GM04503 (cell line): ENCODE measurements at places on chromosomes 2 and 18.

- no peak for DNase-seq
Measured at GRCh38 chr2:202039278-202040078, 5.8 kb downstream of the FZD7 start.

DNA sequence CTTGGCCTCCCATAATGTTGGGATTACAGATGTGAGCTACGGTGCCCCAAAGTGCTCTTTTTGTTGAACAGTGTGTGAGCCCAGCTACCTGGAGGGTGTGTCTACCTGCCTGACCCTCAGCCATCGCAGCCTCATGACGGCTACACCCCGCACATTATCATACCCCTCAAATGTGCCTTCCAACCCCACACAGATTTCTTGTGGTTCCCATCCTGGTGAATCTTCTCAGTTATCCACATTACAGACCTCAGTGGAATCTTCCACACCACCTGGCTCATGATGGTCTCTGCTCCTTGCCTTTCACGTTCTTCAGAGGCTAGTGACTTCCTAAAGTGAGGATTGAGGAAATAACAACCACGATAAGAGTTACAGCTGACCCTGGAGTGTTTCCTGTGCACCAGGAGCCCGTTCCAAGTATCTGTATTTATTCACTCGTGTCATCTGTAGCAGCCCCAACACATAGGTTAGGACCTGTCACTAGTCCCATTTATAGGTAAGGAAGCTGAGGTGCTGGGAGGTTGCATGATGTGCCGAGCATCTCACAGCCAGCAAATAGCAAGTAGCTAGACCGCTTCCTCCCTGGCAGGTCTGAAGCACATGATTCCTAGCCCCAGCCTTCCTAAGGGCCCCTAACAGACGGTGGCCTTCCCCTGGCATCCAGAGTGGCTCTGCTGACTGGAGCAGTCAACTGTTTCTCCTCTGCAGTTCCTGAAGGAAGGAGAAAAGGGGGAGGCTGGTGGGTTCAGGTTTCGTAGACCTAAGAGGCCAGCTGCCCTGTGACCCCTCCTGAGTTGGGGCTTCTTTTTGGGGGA is 47.3 kb downstream of the TCF7L1 start:
- no peak for DNase-seq

- no peak for DNase-seq
Measured at GRCh38 chr18:8480506-8481328, 128.5 kb upstream of the RAB12 start.

GRCh38 chr2:49111006-49111405 is 43.3 kb downstream of the FSHR start:
- no peak for DNase-seq

GRCh38 chr18:58391932-58392323 is 237.0 kb downstream of the ALPK2 start:
- DNase-seq: no peak

DNA sequence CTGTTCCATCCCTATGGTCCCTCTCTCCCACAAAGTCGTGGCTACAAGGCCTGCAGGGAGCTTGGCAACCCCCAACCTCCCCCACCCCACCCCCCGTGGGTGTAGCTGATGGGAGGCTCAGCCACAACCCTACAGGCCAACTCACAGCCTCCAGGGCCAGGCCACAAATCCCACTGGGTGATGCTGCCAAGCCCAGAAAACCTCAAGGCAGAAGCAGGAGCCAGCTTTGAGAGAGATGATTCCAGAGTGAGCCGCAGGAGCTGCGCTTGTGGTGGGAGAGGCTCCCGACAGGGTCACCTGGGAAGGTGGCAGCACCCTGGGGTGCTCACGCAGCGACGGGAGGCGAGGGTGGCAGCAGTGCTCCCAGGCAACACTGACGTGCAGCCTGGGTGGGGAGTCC is 44.8 kb downstream of the ADCY3 start:
- no peak for DNase-seq

- no peak for DNase-seq
Measured at GRCh38 chr2:70461981-70462876, 91.4 kb downstream of the TGFA start.

DNA sequence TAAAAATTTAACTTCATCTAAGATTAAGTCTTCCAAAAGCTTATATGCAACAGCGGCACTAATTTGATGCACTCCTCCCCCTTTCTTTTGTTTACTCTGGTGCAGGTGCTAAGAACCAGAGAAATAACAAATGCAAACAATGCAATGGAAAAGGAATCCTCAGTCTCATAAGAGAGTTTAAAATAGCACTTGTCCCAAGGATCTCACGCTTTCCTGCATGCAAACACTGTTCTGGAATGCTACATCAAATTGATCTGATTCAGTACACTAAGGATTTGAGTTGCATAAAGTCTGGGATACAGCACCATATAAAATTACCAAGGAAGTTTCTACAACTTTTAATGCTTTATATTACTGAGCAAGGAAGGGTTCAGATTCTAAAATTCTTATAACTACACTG is 50.5 kb downstream of the SEPTIN10 start:
- DNase-seq: no peak

DNA sequence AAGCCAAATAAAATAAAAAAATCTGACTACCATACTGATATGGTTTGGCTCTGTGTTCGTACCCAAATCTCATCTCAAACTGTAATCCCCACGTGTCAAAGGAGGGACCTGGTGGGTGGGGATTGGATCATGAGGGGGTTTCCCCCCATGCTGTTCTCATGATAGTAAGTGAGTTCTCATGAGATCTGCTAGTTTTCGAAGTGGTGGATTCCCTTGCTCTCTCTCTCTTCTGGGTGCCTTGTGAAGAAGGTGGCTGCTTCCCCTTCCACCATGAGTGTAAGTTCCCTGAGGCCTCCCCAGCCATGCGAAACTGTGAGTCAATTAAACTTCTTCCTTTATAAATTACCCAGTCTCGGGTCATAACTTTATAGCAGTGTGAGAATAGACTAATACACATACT is 123.8 kb upstream of the WDSUB1 start:
- DNase-seq: no peak

DNA sequence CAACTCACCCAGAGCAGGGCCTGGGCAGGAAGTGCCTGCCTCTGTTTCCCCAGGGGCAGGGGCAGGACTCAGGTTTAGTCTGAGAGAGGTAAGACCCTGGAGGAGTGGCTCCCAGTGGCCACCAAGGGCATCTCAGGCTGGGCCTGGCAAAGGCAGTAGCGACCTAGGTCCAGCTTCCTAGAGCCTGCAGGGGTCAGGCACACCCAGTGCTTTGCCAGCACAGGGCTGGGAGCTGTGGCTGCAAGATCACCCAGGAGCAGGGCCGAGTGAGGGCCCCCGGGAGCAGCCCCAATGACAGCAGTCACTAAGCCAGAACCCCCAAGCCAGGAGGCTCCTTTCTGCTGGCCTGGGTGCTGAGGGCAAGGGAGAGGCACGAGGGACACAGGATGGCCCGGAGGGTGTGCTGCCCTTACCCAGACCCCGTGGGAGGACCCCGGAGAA is 8.8 kb upstream of the DUSP2 start:
- no peak for DNase-seq

DNA sequence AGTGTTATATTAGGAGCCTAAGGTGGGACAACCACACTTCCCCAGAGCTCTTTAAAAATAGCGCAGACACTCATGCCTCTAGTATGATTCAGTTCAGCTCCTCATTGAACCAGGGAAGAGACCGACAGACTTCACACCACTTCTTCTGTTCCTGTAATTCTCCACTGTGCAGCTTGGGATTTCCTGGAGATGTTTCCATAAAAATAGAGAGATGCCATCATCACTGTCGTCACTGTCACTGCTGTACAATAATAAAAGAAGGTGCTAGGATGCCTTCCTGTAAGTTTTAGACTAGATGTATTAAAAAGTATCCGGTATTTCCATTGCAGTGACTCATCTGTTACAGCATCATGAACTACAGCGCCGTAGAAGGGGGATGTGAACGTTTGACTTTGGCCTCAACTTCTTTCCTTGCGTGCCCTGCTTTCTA is 110.9 kb downstream of the FAM210A start:
- no peak for DNase-seq

DNA sequence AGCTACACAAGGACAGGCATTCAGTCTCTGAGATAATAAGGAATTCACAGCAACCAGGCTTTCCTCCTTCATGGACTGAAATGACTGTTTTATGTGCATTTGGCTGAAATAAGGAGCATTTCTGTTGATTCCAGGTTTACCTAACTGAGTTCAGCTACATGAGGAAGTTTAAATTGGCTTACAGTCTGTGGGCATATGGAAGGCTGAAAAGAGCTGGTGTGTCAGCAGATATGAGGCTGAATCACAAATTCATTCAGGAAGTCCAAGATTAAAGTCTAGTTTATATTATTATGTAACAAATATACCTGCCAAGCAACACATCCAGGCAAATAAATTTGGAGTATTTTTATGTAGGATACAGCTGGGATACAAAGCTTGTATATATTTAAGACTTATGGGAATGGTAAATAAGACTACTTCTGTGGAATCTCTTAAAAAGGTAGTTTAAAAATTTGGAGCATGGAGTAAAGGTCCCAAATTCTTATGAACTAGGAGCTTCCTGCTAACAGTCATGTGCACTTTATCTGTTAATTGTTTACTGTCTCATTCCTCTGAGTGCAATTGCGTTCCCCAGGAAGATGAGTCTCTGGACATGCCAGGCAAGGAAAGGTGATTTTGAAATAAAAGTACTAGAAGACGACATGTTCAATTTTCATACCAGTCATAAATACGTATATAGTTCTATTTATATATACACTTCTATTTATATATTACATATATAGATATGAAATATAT is 53.0 kb downstream of the ZC3H8 start:
- no peak for DNase-seq

GRCh38 chr18:36376361-36376760 is 78.8 kb downstream of the FHOD3 start:
- no peak for DNase-seq

DNA sequence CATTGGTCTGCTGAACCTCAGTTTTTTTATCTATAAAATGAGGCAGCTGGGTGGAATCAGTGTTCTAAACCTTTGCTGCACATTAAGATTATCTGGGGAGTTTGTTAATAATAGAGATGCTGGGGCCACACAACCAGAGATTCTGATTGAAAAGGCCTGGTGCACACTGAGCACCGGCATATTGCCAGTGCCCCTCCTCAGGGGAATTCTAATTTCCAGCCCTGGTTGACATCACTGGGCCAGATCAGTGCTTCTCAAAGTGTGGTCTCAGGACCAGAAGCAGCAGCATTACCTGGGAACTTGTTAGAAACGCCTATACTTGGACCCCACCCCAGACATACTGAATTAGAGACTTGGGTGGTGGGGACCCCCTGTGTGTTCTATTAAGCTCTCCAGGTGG is 112.5 kb downstream of the SETBP1 start:
- DNase-seq: no peak

DNA sequence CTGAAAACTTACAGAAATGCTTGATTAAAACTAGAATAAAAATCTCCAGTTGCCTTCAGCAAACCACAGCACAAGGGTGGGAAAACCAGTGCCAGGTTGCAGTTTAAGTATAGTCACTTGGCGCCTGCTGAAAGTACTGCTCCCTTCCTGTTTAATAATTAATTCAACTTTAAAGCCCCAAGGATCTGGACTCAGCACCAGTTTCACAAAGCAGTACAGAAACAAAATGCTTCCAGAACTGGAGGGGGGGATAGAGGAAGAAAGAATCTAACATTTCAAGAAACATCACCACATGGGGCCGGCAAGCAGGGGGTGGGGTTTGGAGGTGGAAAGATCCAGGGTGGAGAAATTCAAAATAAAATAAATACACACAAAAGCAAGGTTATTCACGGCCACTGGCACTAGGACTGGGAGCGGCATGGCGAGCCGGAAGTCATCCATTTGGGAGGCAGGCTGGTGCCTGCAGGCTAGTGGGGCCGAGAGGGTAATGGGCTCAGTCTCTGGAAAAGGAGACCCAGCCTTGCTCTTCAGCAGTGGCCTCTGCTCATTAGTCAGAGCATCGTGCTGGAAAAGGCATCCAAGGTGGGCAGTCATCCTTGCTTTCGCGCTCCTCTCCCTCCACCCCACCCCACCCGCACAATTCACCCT is 85.8 kb downstream of the POU3F3 start:
- DNase-seq: no peak

DNA sequence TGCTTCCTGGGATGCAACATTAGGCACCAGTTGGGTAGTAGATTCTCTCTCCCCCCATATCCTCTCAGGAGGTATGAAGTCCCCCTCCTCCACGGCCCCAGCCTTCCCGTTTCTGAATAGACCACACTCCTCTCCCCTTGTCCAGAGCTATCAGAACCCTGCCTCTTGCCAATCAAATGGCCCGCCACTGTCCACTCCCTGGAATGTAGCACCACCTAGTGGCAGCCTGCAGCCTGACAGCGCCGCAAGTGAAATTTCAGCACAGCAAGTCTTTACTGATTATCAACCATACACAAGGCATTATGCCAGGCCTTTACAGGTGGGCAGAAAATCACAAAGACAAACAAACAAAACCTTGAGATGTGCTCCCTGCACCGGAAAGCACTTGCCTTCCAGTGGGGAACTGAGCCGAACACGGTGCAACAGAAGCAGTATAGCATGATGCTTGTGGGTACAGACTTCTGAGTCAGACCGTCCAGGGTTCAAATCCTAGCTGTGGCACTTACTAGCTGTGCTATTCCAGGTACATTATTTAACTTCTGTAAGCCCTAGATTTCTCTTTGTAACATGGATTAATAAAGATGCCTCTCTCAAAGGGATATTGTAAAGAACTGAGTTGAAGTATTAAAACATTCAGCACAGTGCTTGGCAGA is 174.0 kb downstream of the SMAD2 start:
- DNase-seq: no peak

GRCh38 chr18:32201948-32202672 is 12.3 kb downstream of the MEP1B start:
- no peak for DNase-seq

DNA sequence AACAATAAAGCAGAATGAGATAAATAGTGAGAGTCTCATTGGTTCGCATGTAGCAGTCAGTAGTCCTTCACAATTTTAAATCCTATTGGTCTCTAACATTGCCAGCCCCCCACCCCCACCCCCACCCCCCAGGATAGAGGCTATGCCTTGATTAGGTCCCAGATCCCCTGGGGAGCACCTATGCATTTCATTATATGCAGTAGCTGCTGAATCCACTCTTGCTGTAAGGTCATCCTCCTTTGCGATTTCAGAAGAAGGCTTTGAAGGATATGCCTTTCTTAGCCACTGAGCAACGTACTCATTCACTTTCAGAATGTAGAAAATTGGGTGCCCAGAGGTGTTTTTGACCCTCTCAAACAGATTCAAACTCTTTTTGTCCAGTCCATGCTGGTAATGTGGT is 382.8 kb upstream of the GALNT5 start:
- DNase-seq: no peak

DNA sequence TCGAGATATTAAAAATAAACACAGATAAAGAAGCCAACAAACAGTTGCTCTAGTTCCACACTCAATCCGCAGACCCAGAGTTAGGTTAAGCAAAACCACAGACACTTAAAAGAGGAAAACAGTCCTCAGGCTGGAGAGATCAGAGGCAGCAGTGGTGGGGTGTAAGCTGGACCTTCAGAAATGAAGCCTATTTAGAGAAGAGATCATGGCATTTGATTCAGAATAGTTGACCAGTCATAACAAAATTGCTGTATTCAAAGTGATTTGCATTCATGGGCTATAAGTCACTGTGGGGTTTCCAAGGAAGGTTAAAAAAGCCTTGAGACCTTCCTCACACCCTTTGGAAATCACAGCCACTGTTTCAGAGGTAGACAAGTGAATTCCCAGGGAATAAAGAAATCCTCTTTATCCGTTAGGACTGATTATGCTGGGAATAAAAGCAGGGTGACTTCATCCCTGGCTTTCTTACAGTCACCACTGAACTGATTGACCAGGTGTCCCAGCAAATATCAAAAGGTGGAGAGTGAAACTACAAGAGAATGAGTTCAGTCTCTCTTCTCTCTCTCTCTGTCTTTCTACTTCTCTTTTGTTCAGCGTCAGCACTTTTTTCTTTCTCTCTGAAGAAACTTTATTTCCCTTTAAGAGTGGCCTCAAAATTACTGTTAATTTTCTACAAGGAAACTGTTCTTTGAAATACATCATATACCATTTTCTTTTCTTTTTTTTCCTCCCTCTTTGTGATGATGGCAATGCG is 171.8 kb upstream of the PIK3C3 start:
- DNase-seq: no peak
